Dorsolateral prefrontal cortex (tissue), 122 donors: ENCODE measurements at places on chromosomes 2 and 18.

- DNase-seq, result no peak
These were observed 54.9 kb upstream of the PXDN start for GRCh38 chr2:1799174-1799573.

DNA sequence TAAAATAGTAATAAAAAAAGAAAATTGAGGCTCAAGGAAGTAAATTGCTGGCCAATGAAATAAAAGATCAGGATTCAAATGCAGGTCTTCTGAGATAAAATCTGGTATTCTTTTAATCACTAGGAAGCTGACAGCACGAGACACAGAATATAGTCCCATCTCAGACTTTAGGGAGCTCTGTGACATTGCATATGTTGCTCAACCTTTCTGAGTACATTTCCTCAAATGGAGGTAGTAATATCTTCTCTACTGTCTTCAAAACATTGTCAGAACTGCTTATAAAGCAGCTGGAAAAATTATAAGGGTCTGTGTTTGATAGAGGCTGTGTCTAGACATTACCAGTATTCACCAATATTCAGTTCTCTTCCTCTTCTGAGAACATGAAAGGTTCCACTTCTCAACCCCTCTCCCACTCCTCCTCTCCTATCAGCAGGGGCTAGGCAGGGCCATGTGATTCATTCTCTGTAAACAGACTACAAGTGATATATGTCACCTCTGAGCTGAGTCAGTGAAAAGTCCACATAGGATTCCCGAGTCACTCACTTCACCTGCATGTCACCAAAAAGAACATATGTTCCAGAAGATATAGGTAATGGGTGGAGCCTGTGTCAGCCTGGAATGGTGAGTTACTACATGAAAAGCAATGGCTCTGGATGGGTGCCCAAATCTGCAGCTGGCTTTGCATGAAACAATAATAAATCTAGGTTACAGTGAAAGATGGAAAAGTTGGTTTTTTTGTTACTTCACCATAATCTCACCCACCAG is 7.1 kb downstream of the KCNE4 start:
- no peak for DNase-seq

GRCh38 chr18:21979171-21979560 is 190.2 kb upstream of the GATA6 start:
- DNase-seq, result no peak

- no peak for DNase-seq
These were observed 61.5 kb downstream of the BARD1 start for GRCh38 chr2:214747992-214748391.

GRCh38 chr18:45304558-45304957 is 310.7 kb upstream of the SLC14A2 start:
- no peak for DNase-seq
